Adrenal gland (tissue), 19 donors: ENCODE measurements at places on chromosomes 3 and 15. TPM values are rescaled to one million over a fixed set of nuclear protein-coding genes. Genes with fewer than 3 reads are reported as not detected.

The ZNF860 gene
- 0.71 TPM for polyA plus RNA-seq

The MFSD1 gene
- 83.8 TPM for polyA plus RNA-seq

The CYP19A1 gene
- 0.88 TPM for polyA plus RNA-seq

The CKMT1A gene
- polyA plus RNA-seq: 5.3 TPM

The COL7A1 gene
- 23.2 TPM for polyA plus RNA-seq

The GNAT1 gene
- not detected for polyA plus RNA-seq

The BFSP2 gene
- polyA plus RNA-seq: not detected

The ABHD10 gene
- polyA plus RNA-seq: 28.6 TPM

The RFX7 gene
- polyA plus RNA-seq: 3.7 TPM

The RASL12 gene
- polyA plus RNA-seq: 1.4 TPM

The SENP2 gene
- polyA plus RNA-seq: 9.7 TPM

The SLMAP gene
- polyA plus RNA-seq: 23.0 TPM

The SCN11A gene
- polyA plus RNA-seq: 0.16 TPM

The DAZL gene
- polyA plus RNA-seq: not detected

The PBRM1 gene
- polyA plus RNA-seq: 4.2 TPM

The PLXND1 gene
- 130 TPM for polyA plus RNA-seq

The CPLX3 gene
- polyA plus RNA-seq: 24.0 TPM

The AGBL1 gene
- polyA plus RNA-seq: not detected

The PLOD2 gene
- 56.8 TPM for polyA plus RNA-seq

The OPA1 gene
- 13.9 TPM for polyA plus RNA-seq

The EPHB1 gene
- 0.56 TPM for polyA plus RNA-seq

The POPDC2 gene
- polyA plus RNA-seq: 5.8 TPM

The NANOGP8 gene
- polyA plus RNA-seq: not detected

The XCR1 gene
- 0.08 TPM for polyA plus RNA-seq
